ENCODE measurements at places on chromosomes 6 and 20.

DNA sequence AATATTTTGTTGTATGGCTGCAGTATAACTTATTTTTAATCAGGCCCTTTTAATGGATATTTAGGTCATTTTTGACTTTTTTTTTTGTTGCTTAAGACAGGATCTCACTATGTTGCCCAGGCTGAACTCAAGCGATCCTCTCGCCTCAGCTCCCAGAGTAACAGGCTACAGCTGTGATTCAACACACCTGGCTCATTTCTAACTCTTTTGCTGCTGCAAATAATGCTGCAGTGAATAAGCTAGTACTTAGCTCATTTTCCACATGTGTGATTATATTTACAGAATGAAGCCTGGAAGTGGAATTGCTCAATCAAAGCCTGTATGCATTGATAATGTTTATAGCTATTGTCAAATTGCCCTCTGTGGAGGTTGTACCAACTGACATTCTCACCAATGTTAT is 1.1 kb downstream of the GTSF1L start:
- no peak for DNase-seq

DNA sequence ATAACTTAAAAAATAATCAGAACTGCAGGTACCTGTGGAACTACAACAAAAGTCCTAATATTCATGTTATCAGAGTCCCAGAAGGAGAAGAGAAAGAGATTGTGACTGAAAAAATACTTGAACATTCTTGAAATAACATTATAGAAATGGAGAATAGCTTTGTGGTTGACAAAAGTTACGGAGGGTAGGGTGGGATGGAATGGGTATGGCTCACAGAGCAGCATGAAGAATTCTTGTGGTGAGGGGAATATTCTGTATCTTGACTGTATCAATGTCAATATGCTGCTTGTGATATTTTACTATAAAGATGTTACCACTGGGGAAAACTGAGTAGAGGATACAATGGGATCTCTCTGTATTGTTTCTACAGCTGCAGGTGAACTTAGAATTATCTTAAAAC is 122.5 kb downstream of the DST start:
- DNase-seq, result no peak

GRCh38 chr6:158548418-158549161 is 11.3 kb upstream of the TMEM181 start:
- DNase-seq, result no peak

DNA sequence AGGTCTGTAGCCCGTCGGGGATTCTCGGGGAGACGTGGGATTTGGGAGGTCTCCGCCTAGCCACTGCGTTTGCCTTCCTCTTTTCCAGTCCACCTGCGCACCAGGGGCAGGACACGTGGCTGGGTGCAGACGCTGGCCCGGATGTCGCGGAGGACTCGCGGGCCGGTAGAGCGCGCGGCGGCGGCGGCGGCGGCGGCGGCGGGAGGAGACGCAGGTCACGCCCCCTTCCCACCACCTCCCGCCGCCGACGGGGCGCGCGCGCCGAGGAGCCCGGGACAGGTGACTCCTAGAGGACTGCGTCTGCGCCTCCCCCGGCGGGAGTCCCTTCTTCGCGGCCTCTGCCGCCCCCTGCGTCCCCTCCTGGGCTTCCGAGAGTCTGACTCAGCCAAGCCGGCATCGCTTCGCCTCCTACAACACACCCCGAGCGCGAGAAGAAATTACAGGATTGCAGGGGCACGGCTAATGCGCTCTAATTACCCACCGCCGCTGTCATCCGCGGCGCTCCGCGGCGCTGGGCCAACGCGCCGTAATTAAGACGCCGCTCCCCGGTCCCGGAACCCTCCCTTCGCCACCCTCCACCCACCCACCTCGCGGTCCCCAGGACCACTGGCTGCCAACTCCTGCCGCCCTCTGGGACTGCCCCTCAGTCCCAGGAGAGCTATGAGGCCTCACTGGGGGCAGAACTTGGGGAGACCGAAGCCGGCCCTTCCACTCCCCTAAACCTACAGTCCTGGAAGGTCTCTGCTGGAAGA is 124.5 kb downstream of the MRPL14 start:
- DNase-seq, result no peak

DNA sequence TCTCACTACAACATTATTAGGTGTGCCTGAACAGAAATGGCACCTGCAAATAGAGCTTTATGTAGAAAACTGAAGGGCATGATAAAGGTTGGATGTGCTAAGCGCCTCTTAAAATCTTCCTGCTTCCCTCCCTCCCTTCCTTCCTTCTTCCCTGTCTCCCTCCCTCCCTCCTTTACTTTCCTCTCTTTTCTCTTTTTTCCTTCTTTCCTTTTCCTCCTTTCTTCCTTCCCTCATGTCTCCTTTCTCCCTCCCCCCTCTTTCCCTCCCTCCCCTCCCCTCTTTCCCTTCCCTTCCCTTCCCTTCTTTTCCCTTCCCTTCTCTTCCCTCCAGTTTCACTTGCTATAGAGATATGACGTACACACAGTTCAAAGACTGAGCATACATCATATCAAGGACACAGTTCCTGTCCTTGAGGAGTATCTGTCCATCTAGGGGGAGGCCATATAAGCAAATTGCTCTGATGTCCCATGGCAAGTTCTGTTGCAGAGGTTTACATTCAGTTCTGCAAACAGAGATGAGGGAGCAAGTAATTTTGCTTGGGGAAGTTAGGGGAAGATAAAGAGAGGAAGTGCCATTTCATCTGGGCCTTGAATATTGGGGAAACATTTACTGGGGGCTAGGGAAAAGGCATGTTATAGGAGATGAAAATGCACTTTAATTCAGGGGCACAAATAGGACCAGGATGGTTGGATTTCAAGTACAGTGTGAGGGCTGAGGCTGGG is 79.0 kb upstream of the EEF1E1 start:
- no peak for DNase-seq

DNA sequence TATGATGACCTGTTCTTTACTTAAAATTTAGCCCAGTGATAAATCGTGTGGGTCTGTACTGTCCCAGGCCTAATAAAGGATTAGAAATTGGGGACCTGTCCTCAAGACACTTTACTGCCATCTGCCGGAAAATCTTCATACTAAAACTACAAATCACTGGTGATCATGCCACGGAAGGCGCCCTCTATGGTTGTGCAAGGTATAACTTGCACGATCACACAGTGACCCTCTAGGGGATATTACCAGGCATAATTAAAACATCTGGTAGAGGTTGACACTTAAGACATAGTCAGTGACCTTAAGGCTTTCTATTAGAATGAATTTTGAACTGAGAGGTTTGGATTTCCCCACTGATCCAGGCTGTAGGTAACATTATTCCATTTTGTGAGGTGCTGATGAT is 172.6 kb downstream of the BMP2 start:
- DNase-seq, result no peak

DNA sequence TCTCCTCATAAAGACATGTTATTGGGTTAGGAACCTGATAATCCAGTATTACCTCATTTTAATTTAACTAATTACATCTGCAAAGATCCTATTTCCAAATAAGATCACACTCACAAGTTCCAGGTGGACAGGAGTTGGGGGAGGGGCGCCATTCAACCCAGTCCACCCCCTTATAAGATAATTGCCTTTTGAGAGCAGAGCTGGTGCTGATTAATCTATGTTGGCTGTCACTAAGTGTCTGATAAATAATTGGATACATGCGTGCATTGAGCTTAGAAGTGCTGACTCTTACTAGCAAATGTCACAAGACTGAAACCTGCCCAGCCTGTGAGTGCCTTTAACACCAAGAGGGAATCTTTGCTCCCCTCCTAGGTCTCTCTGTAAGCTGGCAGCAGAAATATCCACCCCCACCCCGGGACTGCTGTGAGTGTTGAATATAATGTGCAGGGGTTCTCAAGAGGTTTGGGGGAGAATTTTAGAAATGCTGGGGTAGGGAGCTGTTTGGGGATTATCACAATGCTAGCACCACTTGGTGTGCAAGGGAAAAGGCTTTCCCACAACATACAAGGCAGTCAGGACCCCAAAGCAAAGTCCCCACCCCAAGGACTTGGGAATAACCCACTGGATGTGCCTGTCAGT is 87.5 kb downstream of the ANKRD60 start:
- no peak for DNase-seq

GRCh38 chr6:145112711-145113148 is 622.6 kb downstream of the EPM2A start:
- DNase-seq, result no peak

GRCh38 chr20:41181567-41181966 is 44.2 kb downstream of the PLCG1 start:
- DNase-seq, result no peak

GRCh38 chr6:83429857-83430610 is 817 bp downstream of the ME1 start:
- no peak for DNase-seq

DNA sequence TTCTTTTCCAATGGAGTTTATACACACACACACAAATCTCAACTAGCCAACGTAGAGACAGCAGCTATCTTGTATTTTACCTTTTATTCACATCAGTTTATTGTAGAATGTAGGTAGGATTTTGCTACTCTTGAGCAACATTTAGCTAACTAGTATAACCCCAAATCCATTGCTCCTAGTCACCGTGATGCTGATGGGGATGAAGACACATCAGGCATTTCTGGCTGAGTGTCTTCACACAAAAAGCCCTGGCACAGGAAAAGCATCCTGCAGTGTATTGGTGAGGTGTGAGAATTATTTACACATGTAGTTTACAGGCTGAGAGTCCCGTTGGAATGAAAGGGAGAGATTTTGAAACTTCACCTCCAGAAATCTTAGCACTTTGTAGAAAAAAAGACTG is 65.9 kb upstream of the FBXL4 start:
- DNase-seq, result no peak

- DNase-seq, result no peak
These were observed 1.2 kb downstream of the RAB44 start for GRCh38 chr6:36698871-36699271.

- DNase-seq, result no peak
These were observed 9.7 kb downstream of the PTCHD4 start for GRCh38 chr6:48101290-48101689.

DNA sequence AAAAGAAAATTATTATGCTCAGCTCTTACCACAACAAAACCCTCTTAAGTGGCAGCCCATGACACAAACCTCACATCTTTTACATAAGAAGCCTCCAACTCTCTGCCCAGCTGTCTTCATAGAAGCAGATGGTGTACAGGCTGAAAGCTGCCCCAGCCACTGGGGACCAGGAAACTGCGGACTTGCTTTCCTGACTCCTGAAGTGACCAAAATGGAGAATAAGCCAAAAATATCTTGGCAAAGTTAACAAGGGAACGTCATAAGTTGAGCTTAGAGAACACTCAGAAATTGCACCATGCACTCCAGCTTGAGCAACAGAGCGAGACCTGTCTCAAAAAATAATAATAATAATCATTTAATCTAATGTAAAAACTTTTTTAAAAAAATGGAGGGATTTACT is 160.3 kb upstream of the CDYL start:
- no peak for DNase-seq

DNA sequence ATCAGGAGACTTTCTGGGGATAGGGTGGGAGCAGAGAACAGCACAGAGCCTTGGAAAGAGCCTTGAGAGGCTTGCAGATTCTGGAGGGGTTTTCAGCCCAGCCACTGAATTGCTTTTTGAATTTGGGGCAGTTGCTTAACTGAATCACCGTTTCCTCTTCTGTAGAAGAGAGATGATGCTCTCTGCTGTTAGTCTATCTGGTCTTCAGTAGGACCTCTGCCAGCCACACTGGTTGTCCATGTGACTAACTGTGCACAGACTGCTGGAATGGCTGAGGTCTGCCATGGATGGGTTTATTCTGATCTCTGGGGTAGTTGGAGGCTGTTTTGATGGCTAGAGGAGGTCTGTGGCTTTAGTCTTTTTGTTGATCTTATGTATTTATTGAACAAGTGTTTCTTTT is 21.4 kb upstream of the PRDM1 start:
- no peak for DNase-seq

DNA sequence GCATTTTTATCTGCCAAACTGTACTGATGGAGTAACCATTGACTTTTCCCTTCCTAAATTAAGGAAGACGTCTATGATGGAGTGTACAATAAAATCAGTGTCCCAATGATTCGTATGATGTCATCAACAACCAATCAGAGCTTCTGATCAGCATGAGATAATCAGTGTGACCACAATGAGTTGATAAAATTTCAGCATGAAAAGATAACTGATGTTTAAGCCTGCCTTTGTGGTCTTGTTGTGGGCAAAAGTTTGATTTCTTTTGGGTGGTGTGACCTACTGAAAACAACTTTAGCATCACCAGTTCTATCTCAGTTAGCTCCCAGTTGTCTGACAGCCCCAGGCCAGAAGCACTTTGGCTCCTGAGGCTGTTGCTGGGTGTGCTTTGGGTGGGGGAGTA is 3.3 kb downstream of the PCIF1 start:
- DNase-seq, result no peak

- no peak for DNase-seq
These were observed 60.7 kb upstream of the GJE1 start for GRCh38 chr6:142071981-142072380.

DNA sequence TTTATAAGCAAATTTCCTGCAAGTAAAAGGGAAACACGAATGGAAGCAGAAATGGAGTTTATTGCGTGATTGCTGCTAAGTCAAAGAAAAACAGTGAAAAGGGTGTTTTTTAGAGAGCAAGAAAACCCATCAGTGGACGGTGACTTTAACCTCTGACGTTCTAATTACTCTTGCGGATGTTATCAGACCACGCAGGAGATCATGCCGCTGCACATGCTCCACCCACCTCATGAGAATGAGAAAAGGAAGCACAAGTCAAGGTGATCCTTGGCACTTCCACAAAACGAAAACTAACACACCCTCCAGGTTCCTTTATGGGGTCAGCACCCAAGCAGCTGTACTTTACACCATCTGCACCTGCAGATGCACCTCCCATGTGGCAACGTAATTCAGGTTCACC is 45.0 kb downstream of the LYRM4 start:
- no peak for DNase-seq

- DNase-seq, result no peak
These were observed 22.7 kb downstream of the GPR63 start for GRCh38 chr6:96814625-96815024.

- DNase-seq, result no peak
These were observed 113.9 kb upstream of the PROKR2 start for GRCh38 chr20:5430670-5431069.

DNA sequence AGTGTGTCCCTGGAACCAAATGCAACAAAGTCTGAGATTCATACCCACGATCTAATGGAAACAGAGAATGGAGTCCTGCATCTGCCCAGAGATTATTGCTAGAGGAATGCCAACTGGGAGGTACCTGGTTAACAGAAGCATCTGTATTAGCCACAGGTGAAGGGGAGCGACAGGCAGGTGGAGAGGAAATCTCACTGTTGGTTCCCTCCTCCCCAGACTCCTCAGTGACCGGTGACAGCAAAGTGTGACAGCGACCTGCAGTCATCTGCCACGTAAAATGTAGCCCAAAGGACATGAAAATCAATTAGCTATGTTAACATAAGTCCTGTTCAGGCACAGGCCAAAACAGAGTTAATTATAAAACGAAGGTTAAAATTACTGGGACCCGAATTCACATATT is 336.6 kb downstream of the SYNE1 start:
- no peak for DNase-seq

DNA sequence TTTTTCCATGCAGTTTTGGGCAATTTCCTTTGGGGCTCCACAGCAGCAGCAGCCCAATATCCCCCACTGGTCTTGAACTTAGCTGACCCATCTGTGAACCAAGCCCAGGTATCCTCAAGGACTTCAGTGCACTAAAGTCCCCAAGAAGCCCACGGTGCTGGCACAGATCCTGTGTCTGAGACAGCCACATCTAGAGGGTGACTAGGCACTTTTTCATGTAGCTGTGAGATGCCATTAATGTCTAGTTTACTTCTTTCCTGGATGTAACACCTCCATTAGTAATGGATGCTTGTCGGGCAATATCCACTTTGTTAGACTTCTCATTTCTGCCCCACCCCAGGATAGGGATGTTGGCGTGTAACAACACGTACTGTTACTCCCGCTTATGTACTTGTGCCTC is 176.2 kb upstream of the PROKR2 start:
- DNase-seq, result no peak
